ENCODE measurements at places on chromosomes 7 and 10. TPM values are rescaled to one million over a fixed set of nuclear protein-coding genes. Genes with fewer than 3 reads are reported as not detected.

DNA sequence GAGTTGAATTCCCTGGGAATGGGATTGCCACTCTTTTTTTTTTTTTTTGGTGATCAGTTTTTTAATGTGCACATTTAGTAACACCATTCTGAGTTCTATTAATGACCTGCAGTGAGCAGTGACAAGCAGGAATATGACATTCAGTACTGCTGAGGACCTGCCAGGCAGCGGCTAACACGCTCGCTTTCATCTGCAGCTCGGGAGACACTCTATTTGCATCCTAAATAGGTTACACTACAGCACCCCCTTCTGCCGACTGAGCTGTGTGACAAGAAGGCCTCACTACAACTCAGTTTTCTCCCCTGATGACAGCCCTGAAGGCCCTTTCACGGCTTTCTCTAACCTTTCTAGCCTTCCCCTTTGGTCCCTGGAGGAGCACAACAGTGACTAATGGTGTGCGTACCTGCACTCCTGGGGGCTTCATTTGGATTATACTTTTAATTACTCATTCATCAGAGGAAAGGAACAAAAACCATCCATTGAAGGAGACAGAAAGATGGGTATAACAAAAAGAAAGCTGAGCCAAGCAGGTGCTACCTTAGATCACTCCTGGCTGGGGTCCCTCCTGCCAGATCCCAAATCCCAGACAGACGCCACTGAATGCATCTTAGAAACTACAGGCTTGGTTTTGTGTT lies 872.4 kb downstream of the LRMDA start:
- peak; percentile 98 for DNase-seq

- no peak for DNase-seq
Measured at GRCh38 chr7:18541181-18541870, 45.8 kb downstream of the HDAC9 start.

Gene C10orf105
- total RNA-seq = not detected

Gene SYT15
- total RNA-seq = not detected

DNA sequence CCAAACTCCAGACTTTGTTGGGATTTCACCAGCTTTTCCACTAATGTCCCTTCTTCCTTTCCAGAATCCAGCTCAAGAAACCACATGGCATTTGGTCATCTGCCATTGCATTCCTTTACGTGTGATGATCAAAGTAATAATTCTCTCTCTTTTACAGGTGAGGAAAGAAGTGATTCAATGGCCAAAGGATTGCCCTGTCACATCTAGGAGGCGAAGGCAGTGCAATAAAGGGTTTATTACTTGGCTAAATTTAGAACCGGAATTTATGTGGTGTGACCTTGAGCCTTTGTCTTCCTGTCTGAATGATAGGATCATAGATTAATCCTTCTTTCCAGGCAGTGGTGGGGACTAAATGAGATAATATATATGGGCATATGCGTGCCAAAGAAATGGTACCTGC lies 58.3 kb upstream of the COBL start:
- peak; percentile 67 for DNase-seq

GRCh38 chr10:129641351-129641750 lies 174.3 kb downstream of the MGMT start:
- DNase-seq = no peak

GRCh38 chr7:136275794-136276193 lies 298.6 kb upstream of the MTPN start:
- DNase-seq = no peak

Gene NKX1-2
- total RNA-seq = 0.86 TPM

Measured in PC-3 (cell line).